B cell (primary cell): ENCODE measurements at places on chromosomes 5 and 9. TPM values are rescaled to one million over a fixed set of nuclear protein-coding genes. Genes with fewer than 3 reads are reported as not detected.

Gene PCDHB10
- not detected in 2 replicates for total RNA-seq

Gene SLC6A18
- not detected in 2 replicates for total RNA-seq

Gene GKAP1
- total RNA-seq = 21.6 and 23.1 TPM in 2 replicates

Gene OMD
- total RNA-seq = not detected in 2 replicates

Gene PCDHB13
- total RNA-seq = 0.07 TPM in 1 of 2 replicates, not detected in the other

Gene ZNF300
- 8.1 and 8.7 TPM in 2 replicates for total RNA-seq

Gene ZDHHC11B
- total RNA-seq = 0.10 and 0.52 TPM in 2 replicates

Gene PCDHGC4
- 0.42 and 0.75 TPM in 2 replicates for total RNA-seq

DNA sequence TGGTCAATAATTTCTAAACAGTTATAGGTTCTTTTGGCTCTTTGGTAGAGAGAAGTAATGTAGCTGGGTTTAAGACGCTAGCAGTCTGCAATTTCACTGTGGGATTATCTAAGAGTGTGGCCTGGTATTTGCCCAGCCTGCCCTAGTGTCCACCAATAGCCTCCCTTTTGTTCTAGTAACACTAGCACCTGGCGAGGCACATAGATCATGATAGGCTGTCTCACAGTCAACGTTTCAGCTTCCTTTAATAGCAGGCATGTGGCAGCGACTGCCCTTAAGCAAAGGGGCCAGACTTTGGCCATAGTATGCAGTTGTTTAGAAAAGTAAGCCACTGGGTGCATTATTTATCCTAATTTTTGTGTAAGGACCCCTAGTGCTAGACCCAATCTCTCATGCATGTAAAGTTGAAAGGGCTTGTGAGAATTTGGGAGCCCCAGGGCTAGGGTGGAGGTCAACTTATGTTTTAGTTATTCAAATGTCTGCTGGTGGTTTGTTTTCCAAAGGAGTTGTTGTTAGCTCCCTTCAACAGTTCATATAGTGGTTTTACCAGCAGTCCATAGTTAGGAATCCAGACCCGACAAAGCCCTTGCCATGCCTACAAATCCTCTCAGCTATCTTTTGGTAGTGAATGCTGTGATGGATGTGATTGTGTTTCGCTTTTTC, 274.3 kb downstream of the HTR1A start:
- H3K27ac ChIP-seq = no peak overlapping the region
- no peaks in the 10 kb centered on the region for H3K36me3 ChIP-seq
- H3K4me1 ChIP-seq = no peaks in the 10 kb centered on the region
- H3K4me3 ChIP-seq = no peak overlapping the region

DNA sequence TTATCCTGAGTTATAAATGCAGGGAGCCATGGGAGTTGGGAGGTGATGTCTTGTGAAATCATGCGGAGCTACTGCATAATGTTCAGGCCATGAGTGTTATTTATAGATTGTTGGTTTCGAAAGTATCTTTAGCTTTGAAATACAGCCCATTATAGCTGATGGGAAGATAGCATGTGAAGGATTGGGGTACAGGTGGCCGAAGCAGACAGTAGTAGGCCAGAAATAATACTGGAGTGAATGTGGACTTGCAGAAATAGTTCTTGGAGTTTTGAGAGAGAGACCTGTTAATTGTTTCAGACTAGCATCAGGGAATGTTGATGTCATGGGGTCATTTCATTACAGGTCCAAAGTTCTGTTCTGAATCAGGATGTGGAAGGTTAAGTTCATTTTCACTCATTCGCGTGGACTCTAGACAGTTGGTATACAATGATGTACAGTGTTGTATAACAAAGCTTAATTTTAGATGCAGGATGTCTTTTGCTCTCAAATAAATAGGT, 3.8 kb downstream of the ATP6V1G1 start:
- H3K4me1 ChIP-seq = peaks cover 61% of the 10 kb centered on the region
- H3K4me3 ChIP-seq = peak overlapping the region; percentile 31
- H3K36me3 ChIP-seq = peaks cover 43% of the 10 kb centered on the region
- DNase-seq = peak; percentile 31

- no peak overlapping the region for H3K27ac ChIP-seq
- no peak overlapping the region for H3K4me3 ChIP-seq
- H3K27me3 ChIP-seq = no peaks in the 10 kb centered on the region
- no peak for DNase-seq
- no peaks in the 10 kb centered on the region for H3K4me1 ChIP-seq
- no peaks in the 10 kb centered on the region for H3K36me3 ChIP-seq
These were observed 242.5 kb downstream of the MLLT3 start for GRCh38 chr9:20379804-20380225.

DNA sequence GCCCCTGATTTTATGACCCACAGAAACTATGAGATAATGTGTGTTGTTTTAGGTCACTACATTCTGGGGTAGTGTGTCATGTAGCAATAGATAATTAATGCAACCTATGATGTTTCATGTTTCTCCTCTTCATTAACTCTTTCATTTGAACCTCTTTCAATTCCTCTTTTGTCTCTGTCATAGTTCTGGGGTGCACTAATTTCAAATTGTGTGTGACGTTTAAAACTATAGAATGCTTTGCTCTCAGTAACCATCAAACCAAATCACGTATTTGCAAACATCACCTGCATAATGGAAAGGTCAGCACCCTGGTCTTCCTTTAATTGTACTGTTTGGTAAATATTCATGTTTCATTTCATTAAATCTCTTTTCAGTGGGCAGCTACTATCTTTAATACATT, 621.6 kb downstream of the TLR4 start:
- H3K36me3 ChIP-seq = no peaks in the 10 kb centered on the region
- H3K4me1 ChIP-seq = no peaks in the 10 kb centered on the region
- no peak overlapping the region for H3K27ac ChIP-seq
- no peaks in the 10 kb centered on the region for H3K27me3 ChIP-seq
- no peak for DNase-seq

- H3K27me3 ChIP-seq = no peaks in the 10 kb centered on the region
- H3K4me3 ChIP-seq = no peak overlapping the region
- no peak overlapping the region for H3K27ac ChIP-seq
- peak; percentile 59 for DNase-seq
- no peaks in the 10 kb centered on the region for H3K4me1 ChIP-seq
These were observed 157.1 kb downstream of the ARRDC3 start for GRCh38 chr5:91225848-91226686.

GRCh38 chr5:50564558-50564957, 101.9 kb upstream of the PARP8 start:
- H3K27ac ChIP-seq = no peak overlapping the region
- H3K36me3 ChIP-seq = no peaks in the 10 kb centered on the region
- no peaks in the 10 kb centered on the region for H3K27me3 ChIP-seq
- H3K4me1 ChIP-seq = no peaks in the 10 kb centered on the region
- H3K4me3 ChIP-seq = no peak overlapping the region

GRCh38 chr9:113650207-113651131, 186.9 kb downstream of the RGS3 start:
- H3K27ac ChIP-seq = no peak overlapping the region
- H3K27me3 ChIP-seq = no peaks in the 10 kb centered on the region
- no peak overlapping the region for H3K4me3 ChIP-seq
- no peak for DNase-seq
- no peaks in the 10 kb centered on the region for H3K36me3 ChIP-seq

- H3K27me3 ChIP-seq = no peaks in the 10 kb centered on the region
- no peak overlapping the region for H3K4me3 ChIP-seq
- peaks cover 21% of the 10 kb centered on the region for H3K4me1 ChIP-seq
- H3K36me3 ChIP-seq = no peaks in the 10 kb centered on the region
- no peak for DNase-seq
- H3K27ac ChIP-seq = no peak overlapping the region
These were observed 42.9 kb upstream of the GARNL3 start for GRCh38 chr9:127221695-127222094.

- no peaks in the 10 kb centered on the region for H3K36me3 ChIP-seq
- no peak for DNase-seq
- H3K27ac ChIP-seq = no peak overlapping the region
- peaks cover 6% of the 10 kb centered on the region for H3K4me1 ChIP-seq
- no peaks in the 10 kb centered on the region for H3K27me3 ChIP-seq
- H3K4me3 ChIP-seq = no peak overlapping the region
These were observed 42.1 kb downstream of the SEC61B start for GRCh38 chr9:99264070-99264680.

- DNase-seq = no peak
- no peaks in the 10 kb centered on the region for H3K4me1 ChIP-seq
- H3K27me3 ChIP-seq = peaks cover 15% of the 10 kb centered on the region
These were observed 26.0 kb upstream of the SLC2A8 start for GRCh38 chr9:127370672-127371648.

GRCh38 chr5:31427013-31427723, 104.7 kb downstream of the DROSHA start:
- no peak overlapping the region for H3K4me3 ChIP-seq
- no peak for DNase-seq
- H3K27me3 ChIP-seq = no peaks in the 10 kb centered on the region
- H3K36me3 ChIP-seq = peaks cover 20% of the 10 kb centered on the region
